Pancreas (tissue), 10 donors: ENCODE measurements at places on chromosomes 2 and 18.

DNA sequence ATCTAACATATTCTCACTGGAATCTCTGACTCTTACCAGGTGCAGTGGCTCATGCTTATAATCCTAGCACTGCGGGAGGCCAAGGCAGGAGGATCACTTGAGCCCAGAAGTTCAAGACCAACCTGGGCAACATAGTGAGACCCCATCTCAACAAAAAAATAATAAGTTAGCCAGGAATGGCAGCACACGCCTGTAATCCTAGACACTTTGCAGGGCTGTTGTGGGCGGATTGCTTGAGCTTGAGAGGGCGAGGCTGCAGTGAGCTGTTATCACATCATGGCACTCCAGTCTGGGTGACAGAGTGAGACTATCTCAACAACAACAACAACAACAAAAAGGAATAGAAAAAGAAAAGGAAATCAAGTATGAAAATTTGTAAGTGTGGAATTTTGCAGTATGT lies 306.5 kb upstream of the CYP26B1 start:
- no peak for DNase-seq

DNA sequence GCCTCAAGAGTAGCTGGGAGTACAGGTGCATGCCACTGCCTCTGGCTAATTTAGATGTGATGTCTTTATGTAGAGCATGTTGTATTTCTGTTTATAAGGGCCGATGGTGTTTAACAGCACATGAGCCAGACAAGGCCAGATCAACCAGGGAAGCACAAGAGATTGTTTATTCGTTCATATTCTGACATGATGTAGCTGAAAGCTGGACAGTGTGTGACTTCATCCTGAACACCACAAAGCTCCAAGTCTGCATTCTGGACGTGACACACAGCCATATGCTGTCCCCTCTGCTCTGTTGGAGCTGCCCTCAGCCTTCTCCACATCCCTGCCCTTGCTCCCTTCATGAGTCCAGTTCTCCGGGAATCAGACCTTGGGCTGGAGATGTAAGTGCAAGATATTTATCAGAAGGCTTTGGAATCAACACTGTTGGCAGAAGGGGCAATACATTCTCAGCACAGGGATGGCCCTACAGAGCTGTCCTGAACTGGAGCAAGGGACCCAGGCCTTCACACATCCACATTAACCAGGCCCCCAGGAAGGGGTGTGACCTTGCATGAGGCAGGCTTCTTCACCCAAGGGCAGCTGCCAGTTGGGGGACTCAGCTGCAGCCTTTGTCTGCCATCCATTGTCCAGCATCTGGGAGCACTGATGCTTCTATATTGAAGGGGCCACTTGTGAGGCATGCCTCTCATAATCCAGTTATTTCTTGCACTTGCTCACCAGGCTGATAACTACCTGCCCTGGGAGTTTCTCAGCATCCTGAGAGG lies 38.5 kb downstream of the EDAR start:
- DNase-seq: no peak

GRCh38 chr2:211942153-211942552 lies 596.4 kb downstream of the ERBB4 start:
- DNase-seq: no peak

GRCh38 chr2:149827585-149828126 lies 240.1 kb upstream of the MMADHC start:
- no peak for DNase-seq

- no peak for DNase-seq
Observed at GRCh38 chr2:177629357-177630024, 236.9 kb downstream of the AGPS start.

GRCh38 chr2:195945056-195945455 lies 123.6 kb downstream of the DNAH7 start:
- no peak for DNase-seq

DNA sequence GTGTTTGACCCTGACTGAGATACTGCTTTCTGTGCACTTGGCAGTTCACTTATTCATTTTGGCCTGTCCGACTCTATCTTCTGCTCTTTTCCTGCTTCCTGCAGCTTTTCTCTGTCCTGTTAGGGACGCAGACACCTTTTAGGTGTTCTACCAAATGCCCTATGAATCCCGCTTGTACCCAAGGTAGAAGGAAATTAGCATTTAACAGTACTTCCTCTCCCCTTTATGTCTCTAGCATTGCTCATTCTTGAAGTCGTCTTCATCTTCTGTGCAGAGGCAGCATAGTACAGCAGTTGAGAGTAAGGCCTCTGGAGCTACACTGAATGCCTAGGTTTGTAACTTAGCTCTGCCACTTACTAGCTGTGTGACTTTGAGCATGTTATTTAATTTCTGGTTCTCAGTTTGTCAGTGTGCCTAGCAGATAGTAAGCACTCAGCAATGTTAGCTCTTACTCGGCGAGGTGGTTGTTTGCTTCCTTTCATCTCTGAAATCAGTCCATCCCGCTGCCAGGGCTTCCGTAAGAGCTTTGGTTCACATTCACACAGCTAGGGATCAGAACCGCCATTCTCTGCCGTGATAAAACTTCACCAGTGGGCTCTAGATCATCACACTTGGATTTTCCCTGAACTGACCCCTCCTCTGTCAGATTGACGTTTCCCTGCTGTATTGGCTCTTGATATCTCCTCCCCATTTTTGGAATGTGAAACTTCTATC lies 1.4 kb downstream of the CCT7 start:
- no peak for DNase-seq

- no peak for DNase-seq
Observed at GRCh38 chr2:240519396-240520129, 38.2 kb downstream of the ANKMY1 start.

DNA sequence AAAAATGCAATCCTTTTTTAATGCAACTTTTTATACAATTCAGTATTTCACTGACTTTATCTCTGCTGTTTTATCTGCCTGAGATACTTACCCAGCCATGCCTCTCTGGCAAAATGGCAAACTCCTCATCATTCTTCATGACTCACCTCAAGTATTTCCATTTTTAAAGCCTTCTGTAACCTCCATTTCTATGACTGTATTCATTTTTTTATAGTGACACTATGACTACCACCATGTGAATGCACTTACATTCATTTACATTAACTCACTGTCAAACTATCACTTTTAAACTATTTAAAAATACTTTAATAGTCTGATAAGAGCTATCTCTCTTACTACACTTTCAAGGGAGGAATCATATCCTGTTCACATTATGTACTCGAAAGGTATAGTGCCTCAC lies 99.4 kb upstream of the SCN7A start:
- no peak for DNase-seq

GRCh38 chr2:2158915-2159314 lies 172.2 kb downstream of the MYT1L start:
- no peak for DNase-seq

DNA sequence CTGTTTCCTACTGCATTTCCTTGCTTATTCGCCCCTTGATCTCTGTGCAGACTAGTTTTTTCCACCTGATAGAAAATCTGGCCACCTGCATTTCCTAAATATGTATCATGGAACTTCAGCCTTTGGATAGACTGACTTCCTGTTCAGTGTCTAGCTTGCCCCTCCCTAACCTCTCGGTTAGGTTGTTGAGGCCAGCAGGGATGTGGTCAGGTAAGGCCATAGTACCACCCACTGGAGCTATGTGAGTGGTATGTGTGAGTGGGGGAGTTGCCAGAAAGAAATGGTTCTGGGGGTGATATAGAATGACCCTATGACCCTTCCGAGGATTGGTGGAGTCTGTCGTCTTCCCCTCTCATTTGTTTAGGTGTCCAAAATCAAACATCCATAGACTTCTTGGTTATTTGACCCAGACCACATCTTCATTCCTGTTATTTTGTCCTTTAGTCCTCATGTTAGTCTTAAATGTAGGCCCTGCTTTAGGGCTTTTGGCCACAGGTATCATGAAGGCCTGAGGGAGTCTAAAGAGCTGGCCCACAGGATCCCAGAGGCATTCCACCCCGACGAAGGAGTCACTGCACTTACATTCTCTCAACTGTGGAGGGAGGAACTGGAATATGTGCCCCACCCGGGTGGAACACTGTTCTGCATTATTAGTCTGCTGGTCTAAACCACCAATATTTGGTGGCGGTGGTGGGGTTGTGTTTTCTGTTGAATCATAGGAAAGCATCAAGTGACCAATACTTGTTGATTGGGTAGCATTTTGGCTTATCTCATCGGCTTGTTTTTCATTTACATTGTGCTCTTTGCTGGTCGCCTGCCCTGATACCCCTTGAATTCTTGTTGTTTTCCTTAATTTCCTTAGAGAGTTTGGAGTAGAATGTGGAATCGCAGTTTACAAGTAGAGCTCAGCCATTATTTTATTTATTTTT lies 21.9 kb downstream of the CAB39 start:
- no peak for DNase-seq

- DNase-seq: no peak
Observed at GRCh38 chr2:6770006-6770405, 95.7 kb downstream of the CMPK2 start.

DNA sequence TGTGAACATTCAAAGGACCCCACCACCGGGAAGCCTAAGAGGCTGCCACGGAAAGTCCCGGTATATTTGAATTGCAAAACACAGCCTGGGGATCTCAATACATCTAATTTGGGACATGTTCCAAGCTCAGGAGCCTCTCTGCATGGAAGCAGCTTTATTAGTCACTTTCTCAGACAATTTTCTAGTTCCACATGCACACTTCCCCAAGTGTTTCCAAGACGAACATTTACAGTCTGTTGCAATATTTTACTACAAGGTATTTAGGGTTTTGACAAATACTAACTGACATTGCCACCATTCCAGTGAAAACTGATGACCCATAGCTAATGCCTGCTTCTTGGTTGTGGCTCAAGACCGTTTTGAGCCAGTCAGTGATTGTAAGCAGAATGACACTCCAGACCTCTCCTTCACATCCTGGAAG lies 145.3 kb downstream of the NCKAP5 start:
- no peak for DNase-seq

GRCh38 chr2:99857867-99858444 lies 284.4 kb downstream of the AFF3 start:
- no peak for DNase-seq

DNA sequence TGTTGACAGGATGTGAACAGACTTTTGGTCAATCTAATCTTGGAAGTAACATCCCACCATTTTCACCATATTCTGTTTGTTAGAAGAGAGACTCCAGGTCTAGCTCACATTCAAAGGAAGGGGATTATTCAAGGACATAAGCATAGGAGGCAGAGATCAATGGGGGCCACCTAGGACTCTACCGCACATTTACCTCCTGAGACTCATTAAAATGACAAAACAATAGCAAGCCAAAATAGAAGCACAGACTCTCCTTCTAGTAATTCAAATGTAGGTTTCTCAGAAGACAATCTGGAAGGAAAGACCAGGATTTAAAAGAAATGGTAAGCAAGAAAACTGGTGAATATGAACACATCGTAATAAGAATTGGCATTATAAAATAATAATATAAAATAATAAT lies 156.4 kb upstream of the KYNU start:
- DNase-seq: no peak

- no peak for DNase-seq
Observed at GRCh38 chr2:163324677-163325076, 411.1 kb downstream of the FIGN start.

GRCh38 chr2:80378-80777 lies 34.1 kb upstream of the FAM110C start:
- DNase-seq: no peak

- DNase-seq: no peak
Observed at GRCh38 chr18:24446453-24446852, 14.0 kb upstream of the HRH4 start.

- DNase-seq: no peak
Observed at GRCh38 chr2:197782126-197782525, 3.0 kb downstream of the BOLL start.

GRCh38 chr2:55112229-55113031 lies 62.2 kb upstream of the RTN4 start:
- DNase-seq: no peak

DNA sequence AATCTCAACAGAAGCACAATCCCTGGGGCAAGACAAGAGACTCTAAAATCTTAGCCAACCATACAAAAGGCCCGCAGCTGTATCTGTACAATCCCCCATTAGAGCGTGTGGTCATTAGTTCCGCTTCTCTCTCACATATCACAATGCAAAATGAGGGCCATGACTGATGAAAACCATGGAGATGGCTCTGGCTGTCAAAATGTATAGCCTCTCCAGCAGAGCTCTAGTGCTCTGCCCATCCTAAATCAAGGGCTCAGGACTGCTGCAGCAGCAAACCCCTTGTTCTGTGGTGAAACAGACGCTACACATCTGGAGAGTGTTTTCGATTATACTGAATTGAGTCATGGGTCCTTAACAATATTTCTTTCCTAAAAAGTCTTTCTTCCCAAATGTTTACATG lies 221.0 kb downstream of the PID1 start:
- no peak for DNase-seq

GRCh38 chr2:207039225-207039624 lies 99.9 kb downstream of the CPO start:
- no peak for DNase-seq

DNA sequence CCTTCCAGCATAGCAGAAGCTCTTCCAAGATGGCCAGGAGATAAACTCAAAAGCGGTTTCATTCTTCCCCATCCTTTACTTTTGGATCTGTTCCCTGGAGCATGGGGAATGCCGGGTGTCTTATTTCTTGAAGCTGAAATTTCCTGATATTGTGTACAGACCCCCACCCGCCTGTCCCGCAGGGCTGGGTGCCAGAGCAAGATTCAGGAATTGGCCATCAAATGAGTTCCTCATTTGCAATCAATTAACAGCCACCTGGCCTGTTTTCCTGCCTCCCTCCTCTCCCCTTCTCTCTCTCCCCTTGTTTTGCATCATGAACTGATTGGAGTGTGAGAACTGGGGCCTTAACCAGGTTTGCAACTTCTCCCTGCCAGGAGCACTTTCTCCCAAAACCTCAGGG lies 202.1 kb downstream of the SH3RF3 start:
- no peak for DNase-seq

GRCh38 chr2:45045706-45046105 lies 36.5 kb upstream of the SIX2 start:
- no peak for DNase-seq

DNA sequence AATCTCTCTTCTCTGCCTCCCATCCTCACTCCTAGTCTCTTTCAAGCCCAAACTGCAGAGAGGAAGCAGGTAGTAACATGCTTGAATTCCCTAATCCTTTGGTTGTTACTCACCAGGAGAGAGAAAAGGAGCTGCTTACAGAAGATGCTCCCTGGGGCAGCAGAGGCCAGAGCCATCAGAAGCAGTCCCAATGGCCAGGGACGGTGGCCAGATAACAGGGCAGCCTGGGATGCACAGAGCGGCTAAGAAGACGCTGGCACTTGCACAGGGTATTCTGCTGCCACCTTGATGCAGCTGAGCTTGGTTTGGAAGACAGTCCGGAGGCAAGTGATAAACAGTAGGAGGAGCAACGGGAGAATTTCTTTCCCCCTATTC lies 250 bp downstream of the DSC1 start:
- no peak for DNase-seq
